ENCODE measurements at places on chromosomes 16 and 17.
A peak's percentile ranks its signal among the peaks of the same experiment; 100 is the strongest.

DNA sequence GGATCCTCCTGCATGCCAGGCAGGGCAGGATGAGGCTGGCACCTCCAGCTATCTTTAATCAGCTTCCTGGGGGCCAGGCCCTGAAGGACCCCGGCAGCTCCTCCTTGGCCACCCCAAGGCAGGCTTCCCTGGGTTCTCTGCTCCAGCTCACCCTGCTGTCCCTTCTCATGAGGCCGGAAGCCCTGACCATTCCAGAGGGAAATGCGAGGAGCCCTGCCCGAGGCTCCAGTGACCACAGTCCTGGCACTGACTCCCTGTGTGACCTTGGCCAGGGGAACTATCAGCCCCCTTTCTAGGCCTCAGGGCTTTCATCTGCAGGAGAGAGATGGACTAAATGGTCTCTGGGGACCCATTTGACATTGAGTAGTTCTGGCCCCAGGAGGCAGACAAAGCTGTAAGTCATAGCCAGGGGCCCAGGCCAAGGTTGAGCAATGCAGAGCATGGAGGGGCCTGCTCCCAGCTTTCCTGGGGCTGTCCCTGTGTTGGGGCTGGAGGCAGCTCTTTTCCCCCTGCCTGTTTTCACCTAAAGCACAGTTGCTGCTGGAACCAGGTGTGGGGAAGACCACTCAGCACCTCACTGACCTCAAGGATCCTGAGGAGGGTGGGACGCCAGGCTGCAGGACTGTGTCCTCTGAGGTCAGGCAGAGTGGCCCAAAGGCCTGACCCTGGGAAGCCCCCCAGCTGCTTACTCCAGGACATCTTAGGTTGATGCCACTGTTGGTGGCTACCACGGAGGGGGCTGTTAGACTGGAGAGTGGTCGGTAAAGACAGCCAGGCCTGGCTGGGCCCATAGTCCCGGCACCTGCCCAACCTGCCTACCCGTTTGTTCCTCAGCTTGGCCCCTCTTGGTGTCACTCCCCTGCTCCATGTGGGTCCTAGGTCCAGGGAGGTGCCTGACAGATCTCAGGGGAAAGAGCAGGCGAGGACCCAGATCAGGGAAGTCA is 8.1 kb downstream of the KCNH6 start:
- DNase-seq, result no peak

DNA sequence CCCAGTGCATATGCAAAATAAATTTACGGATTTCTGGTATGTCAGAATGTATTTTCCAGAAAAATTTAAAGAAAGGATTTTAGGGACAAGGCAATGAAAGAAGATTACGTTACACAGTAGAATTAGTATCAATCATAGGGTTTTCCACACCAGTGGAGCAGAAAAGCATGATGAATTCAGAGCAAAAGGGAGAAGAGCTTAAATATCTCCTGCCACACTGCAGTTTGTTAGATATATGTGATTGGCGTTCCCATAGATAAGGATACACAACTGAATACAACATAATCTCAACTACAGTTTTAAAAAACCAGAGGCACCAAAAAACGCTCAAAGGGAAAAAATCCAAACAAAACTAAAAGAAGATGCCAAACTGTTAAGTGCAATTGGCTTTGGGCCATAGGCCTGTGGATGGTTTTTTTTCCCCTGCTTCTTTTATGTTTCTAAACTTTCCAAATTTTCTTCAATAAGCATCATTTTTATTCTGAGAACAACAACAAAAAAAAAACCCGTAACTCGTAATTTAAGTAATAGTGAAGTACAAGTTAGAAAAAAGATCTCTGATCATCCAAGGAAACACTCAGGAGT is 22.3 kb downstream of the MARF1 start:
- DNase-seq, result no peak

- DNase-seq, result peak; percentile 14
Measured at GRCh38 chr17:66399441-66399840, 97.0 kb downstream of the PRKCA start.

- no peak for DNase-seq
Measured at GRCh38 chr16:1182950-1183907, 30.3 kb downstream of the CACNA1H start.

DNA sequence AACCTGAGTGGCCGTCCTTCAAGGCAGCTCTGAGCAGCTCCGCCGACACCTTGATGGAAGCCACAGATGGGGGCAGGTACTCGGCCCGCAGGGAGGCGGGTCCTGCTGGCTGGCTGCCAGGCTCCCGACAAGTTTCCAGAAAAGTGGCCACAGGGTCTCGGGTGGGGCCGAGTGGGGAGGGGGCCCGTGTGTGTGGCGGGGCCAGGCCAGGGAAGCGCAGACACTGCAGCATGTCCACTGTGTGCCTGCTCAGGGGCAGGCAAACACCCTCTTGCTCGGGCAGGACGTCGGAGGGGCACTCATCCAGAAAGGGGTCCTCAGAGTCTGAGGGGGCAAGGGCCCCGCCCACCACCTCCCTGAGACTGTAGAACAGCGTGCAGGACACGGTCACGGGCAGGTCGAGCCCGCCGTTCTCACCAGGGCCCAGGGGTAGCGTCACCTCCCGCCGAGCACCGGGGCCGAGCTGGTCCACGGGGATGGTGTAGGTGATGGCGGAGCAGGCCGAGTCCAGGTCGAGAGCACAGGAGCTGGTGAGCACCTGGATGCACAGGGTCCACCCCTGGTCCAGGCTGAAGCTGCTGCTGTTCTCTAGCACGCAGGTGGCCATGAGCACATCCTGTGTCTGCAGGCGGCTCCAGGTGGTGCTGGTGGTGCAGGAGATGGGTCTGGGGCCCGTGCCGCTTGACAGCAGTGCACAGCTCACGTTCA is 5.1 kb downstream of the FAAP100 start:
- DNase-seq, result no peak

GRCh38 chr17:34276826-34277225 is 6.8 kb downstream of the CCL7 start:
- no peak for DNase-seq

- no peak for DNase-seq
Measured at GRCh38 chr16:76511203-76511602, 234.0 kb downstream of the CNTNAP4 start.

Measured in Kasumi-1 (cell line).